ENCODE measurements at places on chromosomes 3 and 15.

GRCh38 chr3:15268033-15268631 is 62.1 kb downstream of the CAPN7 start:
- DNase-seq: peak; percentile 67

- no peak for DNase-seq
Measured at GRCh38 chr15:31303726-31304648, 22.6 kb upstream of the KLF13 start.

- no peak for DNase-seq
Measured at GRCh38 chr3:10379161-10379560, 58.2 kb upstream of the SEC13 start.

GRCh38 chr3:14472471-14473351 is 67.4 kb downstream of the GRIP2 start:
- no peak for DNase-seq

- DNase-seq: peak; percentile 29
Measured at GRCh38 chr15:70559265-70560239, 203.8 kb downstream of the UACA start.

DNA sequence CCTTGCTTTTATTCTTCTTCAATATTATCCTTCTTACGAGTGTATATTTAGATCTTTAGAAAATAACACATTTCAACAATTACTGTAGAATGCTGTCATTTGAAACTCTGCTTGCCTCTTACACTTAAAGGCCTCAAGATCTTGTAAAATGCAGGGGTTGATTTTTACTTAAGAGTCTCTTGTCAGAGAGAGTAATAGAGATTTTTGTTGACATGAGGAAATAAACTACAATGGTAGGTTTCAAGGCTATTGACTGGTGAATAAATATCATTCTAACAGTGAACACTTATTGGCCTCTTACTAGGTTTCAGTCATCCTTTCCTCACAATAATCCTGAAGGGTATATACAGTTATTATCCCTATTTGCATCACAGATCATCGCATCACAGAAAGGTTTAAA is 344.6 kb downstream of the GBE1 start:
- DNase-seq: no peak

- no peak for DNase-seq
Measured at GRCh38 chr15:97747342-97747741, 213.2 kb upstream of the ARRDC4 start.

GRCh38 chr15:66655997-66656396 is 46.0 kb upstream of the SMAD6 start:
- DNase-seq: no peak

DNA sequence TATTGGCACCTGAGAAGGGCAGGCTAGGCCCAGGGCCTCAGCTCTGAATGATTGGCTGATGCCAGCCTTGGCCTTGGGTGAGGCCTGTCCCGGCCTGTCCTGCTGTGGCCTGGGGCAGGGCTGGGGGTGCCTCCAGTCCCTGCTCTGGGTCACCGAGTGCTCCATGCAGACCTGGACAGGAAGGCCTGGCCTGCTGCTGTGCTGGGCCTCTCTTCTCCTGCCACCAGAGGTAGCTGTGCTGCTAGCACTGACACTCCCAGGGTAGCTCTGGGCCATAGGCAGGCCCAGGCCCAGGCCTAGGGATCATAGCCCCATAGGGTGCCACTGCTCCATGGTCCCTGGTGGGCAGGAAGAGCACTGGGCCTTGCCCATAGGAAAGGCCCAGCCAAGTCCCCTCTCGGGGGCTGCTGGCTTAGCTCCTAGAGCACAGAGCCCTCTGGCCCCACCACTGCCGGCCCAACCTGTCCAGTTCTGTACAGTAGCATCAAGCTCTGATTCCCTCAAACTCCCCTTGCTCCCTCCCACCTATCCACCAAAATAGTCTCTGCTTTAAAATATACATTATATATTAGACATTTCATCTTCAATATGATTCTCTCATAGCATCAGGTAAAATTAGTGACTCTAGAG is 18.2 kb downstream of the ABTB1 start:
- no peak for DNase-seq

DNA sequence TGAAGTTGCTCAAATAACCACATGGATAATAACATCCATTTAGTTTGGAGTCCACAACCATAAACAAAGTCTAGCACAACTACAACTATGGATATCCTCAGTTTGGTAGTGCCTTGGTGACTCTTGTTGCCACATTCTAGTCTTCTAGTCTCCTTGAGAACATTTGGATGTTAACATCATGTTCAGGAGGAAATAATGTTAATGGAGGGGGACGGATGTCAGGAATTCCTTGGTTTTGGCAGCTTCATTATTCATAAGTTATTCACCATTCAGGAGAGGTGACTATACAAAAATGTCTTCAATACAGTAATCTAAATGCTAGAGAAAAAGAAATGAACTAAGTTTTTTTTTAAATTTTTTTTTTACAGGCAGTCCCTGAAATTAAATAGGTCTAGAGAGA is 26.4 kb upstream of the GABPB1 start:
- no peak for DNase-seq

- DNase-seq: no peak
Measured at GRCh38 chr3:50617096-50617791, at the start of gene MAPKAPK3. Gene MAPKAPK3, plus strand, starts transcription at chr3:50617151. Its CDS starts 415 bp downstream, at chr3:50617566.

DNA sequence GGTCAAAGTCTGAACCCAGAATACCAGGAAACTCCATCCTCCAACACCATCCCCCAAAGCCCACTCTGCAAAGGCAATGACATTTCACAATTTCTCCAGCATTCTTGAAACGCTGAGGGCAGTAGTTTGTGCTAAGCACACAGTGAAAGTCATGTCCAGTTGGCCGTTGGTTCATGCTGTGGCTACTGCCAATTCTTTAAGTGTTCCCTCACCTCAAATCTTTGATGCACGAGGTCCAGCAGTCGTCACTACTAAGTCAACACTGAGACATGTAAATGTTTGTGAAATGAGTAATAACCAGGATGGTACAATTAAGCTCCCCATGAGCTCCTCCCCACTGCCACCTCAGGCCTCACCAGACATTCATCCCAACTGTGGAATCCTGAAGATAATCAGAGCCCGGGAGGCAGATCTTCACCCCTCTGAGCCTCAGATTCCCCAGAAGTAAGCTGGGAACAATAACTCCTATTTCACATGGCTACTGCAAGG is 7.0 kb downstream of the SUCLG2 start:
- DNase-seq: no peak

- DNase-seq: no peak
Measured at GRCh38 chr3:81195478-81195877, 566.0 kb downstream of the GBE1 start.

DNA sequence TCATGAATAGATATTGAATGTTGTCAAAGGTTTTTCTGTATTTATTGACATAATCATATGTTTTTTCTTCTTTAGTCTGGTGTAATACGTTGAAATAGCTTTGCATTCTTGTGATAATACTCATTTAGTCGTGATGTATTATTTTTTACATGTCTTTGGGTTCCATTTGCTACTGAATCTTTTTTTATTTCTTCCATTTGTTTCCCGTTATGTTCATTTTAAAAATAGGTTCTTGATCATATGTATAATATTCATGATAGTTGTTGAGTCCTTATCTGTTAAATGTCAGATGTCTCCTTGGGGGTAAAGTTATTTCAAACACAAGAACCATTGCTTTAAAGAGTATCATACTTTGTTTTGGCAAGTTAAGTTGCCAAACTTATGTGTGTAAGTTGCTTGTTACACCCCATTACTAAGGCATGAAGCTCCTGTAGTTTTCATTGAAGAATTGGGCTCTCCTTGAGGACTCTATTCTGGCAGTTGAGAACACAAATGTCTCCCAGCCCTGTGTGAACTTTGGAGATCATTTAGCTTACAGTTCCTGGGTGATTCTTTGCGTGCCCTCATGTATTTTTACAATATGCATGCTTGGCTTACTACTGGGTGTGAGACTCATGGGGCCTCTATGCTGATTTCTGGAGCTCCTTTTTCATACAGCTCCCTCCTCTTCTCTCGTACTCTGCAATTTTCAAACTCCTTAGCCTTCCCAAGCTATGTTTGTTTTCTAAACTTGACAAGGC is 8.3 kb downstream of the AKAP13 start:
- DNase-seq: no peak

DNA sequence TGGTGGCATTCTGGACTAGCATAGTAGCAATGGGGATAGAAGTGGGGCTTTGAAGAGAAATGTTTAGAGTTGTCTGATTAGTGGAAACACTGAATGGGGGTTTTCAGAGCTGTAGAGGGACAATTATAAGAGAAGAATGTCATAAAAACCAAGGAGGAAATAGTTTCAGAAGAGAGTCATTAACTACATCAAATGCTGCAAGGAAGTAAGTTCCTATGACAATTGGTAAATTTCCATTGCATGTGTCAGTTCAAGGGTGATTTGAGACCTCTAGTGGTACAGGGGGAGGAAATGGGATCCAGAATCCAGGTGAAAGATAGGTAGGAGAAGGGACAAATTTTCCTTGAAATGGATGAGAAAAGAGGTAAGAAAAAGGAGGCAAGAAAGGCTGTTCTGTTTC is 68.3 kb upstream of the TBC1D5 start:
- DNase-seq: no peak

GRCh38 chr3:123338620-123339061 is 110.2 kb downstream of the ADCY5 start:
- DNase-seq: no peak

- DNase-seq: no peak
Measured at GRCh38 chr3:123026565-123027291, 835 bp downstream of the SEMA5B start.

GRCh38 chr15:66827039-66827697 is 125.1 kb downstream of the SMAD6 start:
- DNase-seq: no peak

- no peak for DNase-seq
Measured at GRCh38 chr15:62809115-62809967, 233.2 kb upstream of the TPM1 start.

DNA sequence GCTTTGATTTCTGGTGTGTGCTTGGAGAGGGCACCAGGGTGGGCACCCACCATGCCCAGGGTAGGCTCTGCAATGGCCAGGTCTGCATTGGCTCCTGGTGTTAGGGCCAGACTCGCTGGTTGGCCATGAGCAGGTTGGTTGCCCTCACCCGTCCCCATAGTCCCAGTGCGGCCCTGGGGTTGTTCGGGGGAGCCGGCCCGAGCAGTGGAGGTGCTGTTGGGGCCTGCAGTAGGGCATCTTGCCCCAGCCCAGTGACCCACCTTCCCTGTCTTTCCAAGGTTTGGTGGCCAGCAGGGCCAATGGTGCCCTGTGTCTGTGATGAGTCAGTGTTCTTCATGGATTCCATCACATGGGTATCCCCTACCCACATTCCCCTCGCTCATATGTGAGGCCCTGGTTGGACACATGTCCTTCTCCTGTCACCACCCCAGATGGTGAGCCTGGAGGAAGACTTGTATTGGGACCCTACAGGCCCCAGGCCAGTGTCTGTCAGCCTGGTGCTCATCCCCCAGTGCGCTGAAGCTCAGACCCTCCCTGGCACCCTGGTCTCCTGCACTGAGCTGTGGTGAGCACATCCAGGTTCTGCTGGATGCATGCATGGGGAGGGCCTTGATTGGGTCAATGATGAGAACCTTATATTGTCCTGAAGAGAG is 190.1 kb downstream of the UBE3A start:
- DNase-seq: no peak

DNA sequence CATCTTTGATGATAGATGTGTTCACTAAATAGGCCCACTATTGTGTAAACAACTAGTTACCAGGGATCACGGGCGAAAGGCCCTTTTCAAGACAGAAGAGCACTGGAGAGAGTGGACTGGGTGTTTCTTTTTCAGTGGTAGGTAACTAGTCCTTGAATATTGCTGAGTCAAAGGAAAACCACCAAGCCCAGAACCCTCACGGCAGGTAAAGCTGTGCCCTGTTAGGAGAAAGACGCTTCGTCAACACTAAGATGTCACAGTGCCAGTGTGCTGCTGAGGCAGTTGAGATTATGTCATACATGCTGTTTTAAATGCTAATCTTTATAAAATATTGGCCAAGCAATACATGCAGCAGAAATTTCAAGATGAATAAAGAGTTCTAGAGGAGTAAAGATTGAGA is 578.6 kb downstream of the PYDC2 start:
- DNase-seq: no peak

DNA sequence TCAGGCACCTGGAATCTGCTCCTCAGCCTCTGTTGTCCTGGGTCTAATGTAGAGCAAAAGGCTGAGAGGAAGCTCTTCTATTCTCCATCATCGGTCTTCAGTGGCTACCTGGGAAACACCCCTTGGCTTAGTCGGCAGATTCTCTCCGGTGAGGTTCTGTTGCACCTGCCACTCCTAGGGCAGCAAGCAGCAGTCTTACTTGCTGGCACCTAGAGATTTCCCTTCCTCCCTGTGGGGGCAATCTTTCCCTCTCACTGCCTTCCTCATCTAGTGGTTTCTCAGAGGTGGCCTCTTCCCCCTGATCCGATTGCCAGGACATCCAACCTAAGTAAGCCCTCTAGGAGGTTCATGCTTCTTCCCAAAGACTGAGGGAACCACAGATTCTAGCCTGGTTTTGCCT is 60.8 kb downstream of the PLS1 start:
- DNase-seq: no peak

DNA sequence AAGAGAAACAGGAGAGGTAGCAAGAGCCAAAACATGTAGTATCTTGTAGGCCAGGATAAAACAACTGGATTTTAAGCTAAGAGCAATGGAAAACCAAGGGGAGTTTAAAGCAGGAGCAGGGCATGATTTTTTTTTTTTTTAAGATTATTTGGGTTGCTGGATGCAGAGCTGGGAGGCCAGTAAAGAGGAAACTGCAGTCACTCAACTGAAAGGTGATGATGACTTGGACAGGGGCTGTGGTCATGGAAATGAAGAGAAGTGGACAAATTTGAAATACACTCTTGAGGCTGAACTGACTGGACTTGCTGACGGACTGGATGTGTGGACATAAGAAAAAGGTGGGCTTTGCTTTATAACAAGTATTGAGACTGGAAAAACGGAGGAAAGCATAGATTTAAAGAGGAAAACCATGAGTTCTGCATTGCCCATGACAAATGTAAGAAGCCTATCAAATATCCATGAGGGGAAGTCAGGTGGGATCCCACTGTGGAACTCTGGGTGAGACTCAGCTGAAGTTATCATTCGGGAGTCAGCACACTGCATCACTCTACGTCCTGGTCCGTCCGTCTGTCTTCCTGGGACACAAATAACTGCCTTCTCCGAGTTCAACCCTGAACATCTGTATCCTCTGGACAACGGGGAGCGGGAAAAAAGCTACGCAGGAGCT is 688 bp downstream of the XPC start:
- no peak for DNase-seq

DNA sequence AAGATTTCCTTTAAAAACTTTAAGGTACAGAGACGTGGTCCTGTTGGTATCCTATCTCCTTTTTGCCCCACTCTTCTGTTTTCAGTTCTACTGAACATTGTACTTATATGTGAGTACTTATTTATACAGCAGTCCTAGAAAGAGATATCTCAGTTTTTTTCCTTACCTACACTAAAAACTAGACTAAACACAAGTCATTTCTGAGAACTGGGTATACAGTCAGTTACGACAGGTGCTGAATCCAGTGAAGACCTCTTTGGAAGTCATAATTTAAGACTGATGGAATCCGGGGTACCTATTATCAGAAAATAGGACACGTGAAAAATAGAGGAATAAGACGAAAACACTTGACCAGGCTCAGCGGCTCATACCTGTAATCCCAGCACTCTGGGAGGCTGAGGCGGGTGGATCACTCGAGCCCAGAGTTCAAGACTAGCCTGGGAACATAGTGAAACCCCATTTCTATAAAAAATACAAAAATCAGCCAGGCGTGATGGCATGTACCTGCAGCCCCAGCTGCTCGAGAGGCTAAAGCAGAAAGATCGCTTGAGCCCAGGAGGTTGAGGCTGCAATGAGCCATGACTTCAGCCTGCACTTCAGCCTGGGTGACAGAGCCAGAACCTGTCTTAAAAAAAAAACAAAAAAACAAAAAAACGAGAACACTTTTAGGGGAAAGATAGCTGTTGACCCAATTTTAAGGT is 76.3 kb downstream of the KLHL25 start:
- DNase-seq: no peak
